Stimulated activated CD4-positive, alpha-beta T cell treated with anti-CD3 and anti-CD28 coated beads, Interleukin-1b, Interleukin-23, amount 100 ng/mL, for 24 hours (primary cell): ENCODE measurements at places on chromosomes 1 and 21.

GRCh38 chr1:118116909-118117308 is 68.1 kb downstream of the SPAG17 start:
- no peak for DNase-seq

GRCh38 chr1:204072931-204073836 is at the start of gene SOX13:
Gene SOX13, plus strand, starts transcription at chr1:204073115. Its CDS starts 39,801 bp downstream, at chr1:204112916.
- no peak for DNase-seq

DNA sequence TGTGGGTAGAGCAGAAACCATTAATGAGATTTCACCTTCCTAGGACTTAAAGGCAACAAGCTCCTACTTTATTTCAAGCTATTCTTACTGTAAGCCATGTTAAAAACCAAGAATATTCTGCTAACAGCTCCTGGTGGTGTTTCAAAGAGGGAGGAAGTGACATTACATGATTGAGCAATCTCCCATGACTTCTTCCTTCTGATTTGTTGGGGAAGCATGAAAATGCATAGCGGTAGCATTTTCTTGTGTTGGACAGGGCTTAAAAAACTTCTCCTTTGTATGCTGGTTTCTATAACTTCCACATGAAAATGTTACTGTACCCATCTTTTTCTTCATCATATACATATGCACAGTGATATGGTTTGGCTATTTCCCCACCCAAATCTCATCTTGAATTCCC is 297.0 kb upstream of the SNX7 start:
- DNase-seq = no peak

- DNase-seq = no peak
Measured at GRCh38 chr1:200506471-200506870, 96.6 kb upstream of the ZNF281 start.

DNA sequence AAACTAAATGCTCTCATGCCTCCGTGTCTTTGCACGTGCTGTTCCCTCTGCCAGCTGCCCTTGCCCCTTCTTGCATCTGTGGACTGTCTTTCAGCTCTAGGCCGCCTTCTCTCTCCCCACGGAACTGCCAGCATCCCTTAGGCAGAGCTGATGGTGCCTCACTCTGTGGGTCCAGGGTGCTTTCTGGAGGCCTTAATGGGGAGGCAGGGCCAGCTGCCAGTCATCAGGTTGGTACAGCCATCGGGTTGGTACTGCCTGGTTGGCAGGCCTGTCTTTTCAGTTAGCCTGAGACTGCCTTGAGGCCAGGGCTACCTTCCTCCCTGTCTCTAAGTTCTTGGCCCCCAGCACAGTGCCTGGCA is 61.4 kb upstream of the TARBP1 start:
- no peak for DNase-seq

DNA sequence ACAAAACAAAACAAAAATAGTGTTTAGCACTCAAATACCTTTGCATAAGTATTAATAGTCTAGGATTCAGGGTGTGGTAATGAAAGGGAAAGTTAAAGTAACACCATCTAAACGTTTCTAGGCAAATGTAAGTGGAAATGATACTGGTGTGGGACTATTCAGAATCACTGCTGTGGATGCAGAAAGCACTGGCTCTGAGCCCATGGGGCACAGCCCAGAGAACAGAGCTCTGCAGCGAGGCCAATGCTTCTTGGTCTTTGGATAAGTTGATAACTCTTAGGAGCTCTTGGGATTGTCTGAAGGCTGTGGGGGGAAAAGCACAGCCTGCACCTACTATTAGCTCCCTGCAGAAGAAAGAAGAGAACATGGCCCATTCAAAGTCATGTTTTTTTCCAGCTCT is 21.4 kb upstream of the DNM3 start:
- no peak for DNase-seq

GRCh38 chr1:216314379-216315095 is 108.7 kb downstream of the USH2A start:
- DNase-seq = no peak

- DNase-seq = no peak
Measured at GRCh38 chr1:56169856-56170255, 409.5 kb downstream of the PLPP3 start.

DNA sequence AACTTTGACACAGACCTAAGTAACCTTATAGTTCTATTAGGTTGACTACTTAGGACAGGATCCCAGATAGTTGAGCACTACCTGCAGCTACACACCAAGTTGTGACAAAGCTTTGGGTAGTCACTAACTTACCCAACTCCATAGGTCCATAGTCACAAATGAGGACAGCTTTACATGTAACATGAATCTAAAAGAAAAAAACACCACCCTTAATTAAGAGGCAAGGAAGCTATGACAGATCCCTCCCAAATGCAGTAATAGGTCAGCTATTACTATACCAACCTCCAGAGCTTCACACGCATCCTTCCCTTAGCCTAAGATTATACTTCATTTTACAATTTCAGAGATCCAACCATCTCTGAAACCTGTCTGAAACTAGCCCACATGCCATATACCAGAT is 12.7 kb upstream of the RAB42 start:
- no peak for DNase-seq

DNA sequence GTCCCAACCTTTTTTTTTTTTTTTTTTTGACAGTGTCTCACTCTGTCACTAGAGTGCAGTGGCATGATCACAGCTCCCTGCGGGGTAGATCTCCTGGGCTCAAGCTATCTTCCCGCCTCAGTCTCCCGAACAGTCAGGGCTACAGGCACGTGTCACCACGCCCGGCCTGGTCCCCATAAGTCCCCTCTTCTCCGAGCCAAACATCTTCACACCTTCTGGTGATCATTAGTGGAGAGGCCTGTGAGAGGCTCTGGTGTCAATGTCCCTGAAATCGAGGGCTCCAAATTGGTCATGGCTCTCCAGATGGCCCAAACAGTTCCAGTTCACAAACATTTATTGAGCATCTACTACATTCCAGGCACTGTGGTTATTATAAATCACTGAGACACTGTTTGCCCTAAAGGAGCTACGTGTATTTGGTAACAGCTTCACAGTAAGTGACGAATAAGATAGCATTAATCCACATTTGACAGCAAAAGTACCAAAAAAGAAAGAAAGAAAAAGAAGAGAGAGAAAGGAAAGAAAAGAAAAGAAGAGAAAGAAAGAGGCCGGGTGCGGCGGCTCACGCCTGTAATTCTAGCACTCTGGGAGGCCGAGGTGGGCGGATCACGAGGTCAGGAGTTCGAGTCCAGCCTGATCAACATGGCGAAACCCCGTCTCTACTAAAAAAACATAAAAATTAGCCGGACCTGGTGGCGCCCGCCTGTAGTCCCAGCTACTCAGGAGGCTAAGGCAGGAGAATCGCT is 867 bp upstream of the TIMM17A start:
- DNase-seq = peak; percentile 2

- no peak for DNase-seq
Measured at GRCh38 chr1:16175610-16176553, 20.0 kb upstream of the EPHA2 start.

- DNase-seq = no peak
Measured at GRCh38 chr1:50841791-50842387, 118.2 kb downstream of the FAF1 start.

DNA sequence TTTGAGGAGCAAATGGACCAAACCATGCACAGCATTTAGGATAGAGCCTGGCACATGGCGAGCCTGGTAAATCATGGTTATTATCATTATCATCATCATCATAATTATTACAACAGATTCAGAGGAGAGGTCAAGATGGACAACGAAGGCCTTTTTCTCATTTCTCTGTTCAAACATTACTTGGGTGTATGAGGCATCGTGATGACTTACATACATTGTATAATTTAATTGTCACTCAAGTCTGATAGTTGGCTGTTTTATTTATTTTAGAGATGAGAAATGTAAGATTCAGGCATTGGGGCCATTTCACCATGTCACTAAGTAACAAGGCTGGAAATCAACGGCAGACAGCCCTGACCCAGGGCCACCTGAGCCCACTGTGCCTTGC is 68.1 kb downstream of the SLC35F3 start:
- no peak for DNase-seq

DNA sequence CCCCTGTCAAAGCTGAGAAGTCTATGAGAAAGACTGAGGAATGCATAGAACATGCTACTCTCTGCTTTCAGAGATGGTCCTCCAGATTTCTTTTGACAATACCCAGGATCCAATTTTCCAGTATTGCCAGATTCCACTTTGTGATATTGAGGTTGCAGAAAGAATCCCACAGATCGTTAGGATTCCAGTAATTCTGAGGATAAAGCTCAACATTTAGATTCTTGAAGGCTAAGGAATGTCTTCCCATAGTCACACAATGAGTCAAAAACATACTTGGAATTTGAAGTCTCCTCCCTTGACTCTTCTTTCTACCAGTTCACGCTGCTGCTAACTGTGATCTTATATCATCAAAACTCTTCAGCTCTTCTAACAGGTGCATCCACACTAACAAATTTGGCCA is 57.1 kb downstream of the TNFSF18 start:
- no peak for DNase-seq
